IMR-90 (cell line): ENCODE measurements at places on chromosomes 6 and 20. TPM values are rescaled to one million over a fixed set of nuclear protein-coding genes. Genes with fewer than 3 reads are reported as not detected.

Gene LTA
- not detected in 2 replicates for total RNA-seq

Gene SIRPA
- 9.7 and 9.9 TPM in 2 replicates for total RNA-seq

Gene HAO1
- total RNA-seq, result not detected in 2 replicates

Gene CEP57L1
- total RNA-seq, result 21.9 and 28.3 TPM in 2 replicates

Gene RIMS1
- 3.3 and 3.8 TPM in 2 replicates for total RNA-seq

- DNase-seq, result no peak
These were observed 477 bp upstream of the ITPA start for GRCh38 chr20:3208786-3209256.

DNA sequence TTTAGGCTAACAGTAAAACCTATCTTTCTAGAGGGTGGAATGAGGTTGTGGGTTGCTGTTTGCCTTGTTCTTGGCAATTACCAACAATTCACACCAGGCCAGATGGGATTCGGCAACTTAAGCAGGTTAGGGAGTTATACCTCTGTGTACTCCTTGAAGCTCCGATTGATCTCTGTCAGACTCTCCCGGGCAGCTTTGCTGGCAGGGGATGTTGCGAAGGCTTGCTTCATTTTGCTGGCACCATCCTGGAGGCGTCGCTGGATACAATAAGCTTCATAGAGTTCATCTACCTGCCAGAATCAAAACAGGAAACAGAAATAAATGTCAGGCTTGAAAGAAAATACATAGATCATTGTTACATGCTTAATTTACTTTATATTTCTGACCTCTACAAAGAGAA lies 66.4 kb upstream of the ARMH2 start:
- DNase-seq, result no peak

- no peak for DNase-seq
These were observed 18.7 kb upstream of the MTG2 start for GRCh38 chr20:62163986-62164762.

- DNase-seq, result no peak
These were observed 164.9 kb upstream of the EPHA7 start for GRCh38 chr6:93584300-93584699.

DNA sequence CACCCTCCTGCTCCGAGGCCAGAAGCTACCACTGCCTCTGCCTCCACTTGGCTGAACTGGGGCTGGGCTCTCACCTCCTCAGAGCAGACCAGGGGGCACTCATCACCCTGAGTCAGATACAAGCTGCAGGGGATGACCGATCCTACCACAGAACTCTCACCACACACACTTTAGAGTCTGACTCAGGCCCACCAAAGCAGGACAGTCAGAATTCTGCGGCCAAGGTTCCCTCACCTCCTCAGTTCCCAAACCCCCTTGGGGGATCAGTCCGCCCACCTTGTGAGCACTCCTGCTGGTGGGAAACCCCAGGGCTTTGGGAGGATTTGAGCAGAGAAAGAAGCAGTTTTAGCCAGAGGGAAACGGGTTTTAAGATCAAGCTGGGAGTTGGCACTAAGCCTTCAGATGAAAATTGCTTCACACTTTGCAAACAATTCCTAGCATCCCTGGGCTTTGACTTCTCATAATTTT lies 587.8 kb upstream of the JAG1 start:
- peak; percentile 95 for DNase-seq

- no peak for DNase-seq
These were observed 15.0 kb upstream of the DTNBP1 start for GRCh38 chr6:15677822-15678221.
